Pulmonary artery endothelial cell (primary cell): ENCODE measurements at places on chromosomes 16 and 17. TPM values are rescaled to one million over a fixed set of nuclear protein-coding genes. Genes with fewer than 3 reads are reported as not detected.

KRT28 gene
- total RNA-seq, result not detected in 2 replicates

UMOD gene
- total RNA-seq, result not detected in 2 replicates

SLC6A4 gene
- 0.07 and 0.11 TPM in 2 replicates for total RNA-seq

- DNase-seq, result no peak
Measured at GRCh38 chr17:35468475-35468874, 19.9 kb upstream of the SLFN13 start.

DNA sequence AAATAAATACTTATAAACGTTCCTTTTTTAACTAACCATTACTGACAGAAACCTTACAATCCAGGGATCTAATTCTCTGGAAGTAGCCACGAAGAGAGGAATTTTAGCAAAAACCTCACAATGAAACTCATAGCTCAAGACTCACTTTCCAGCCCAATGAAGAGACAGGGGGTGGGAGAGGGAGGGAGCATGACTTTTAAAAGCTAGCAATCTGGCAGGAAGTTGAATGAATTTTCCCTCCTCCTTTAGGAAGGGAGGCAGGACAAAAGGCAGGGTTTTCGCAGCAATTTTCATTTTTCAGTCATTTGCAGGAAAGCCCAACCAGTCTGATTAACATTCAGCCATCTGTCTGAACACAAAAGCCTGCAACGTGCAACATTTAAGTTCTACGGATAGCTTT, 381.5 kb upstream of the PSMD7 start:
- no peak for DNase-seq

DNA sequence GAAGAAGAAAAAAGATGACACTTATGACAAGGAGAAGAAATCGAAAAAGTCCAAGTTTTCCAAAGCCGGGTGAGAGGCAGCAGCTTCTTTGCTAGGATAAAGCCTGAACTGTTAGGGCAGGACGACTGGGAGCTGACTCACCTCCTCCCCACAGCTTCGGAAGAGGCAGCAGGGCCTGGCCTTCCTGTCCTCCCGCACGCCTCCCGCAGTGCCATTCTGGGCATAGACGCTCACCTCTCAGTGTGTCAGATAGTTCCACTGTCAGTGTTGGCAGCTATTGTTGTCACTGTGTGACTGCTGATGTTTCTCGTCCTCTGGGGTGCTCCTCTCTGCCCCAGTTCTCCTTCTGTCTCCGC, 12.6 kb downstream of the UBN1 start:
- peak; percentile 37 for DNase-seq

DNA sequence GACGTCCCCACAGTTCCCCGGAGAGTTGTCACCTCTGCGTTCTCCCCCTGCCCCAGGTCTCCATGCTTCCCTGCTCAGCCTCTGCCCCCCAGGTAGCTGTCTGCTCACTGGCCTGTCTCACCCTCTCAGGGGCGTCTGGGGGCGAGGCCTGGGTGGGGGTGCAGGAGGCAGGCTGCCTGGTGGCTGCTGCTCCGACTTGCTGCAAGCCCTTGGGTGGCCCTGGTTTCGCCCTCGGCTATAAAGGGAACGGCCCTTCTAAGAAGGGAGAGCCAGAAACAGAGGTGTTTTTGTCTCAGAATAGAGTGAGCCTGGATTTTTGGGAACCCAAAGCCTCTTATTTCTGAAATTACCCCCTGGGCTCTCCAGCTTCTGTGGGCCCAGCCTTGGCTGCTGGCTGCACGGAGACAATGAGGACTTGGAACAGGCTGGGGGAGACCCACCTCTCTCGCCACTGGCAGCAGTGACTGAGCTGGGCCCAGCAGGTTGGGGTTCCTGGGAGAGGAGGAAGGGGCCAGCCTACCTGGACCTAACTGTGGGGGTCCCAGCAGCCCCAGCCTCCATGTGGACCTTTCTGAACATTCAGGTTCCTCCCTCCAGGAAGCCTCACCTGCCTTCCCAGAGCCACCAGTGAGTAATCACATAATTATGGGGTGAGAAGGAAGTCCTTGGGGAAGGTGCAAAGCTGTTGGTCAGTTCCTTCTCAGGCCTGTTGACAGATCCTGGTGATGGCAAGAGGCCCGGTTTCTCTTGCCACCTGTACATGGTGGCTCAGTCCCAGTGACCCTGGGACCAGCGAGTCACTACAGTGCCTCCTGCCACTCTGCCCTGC, 15.5 kb upstream of the SPNS2 start:
- DNase-seq, result no peak

- no peak for DNase-seq
Measured at GRCh38 chr17:2028737-2029136, 1.2 kb upstream of the DPH1 start.

DNA sequence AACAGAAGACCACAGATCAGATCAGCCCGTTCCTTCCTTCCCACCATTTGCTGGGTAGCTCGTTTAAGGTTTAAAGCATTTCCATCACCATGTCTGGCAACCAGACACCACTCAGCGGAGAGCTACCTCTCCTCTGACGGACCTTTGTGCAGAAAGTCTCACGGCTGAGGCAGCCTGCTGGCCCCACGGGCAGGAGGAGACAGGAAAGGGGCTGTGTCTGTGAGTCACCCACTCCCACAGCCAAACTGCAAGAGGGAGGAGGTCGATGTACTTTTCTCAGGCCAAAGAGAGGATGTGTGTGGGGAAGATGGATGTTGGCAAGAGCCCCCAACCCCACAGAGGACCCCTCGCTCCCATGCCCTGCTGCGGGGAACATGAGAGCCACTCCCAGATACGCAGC, 92.1 kb downstream of the ZNF423 start:
- DNase-seq, result no peak

GRCh38 chr17:44637066-44637465, 19.2 kb upstream of the MEIOC start:
- no peak for DNase-seq

- no peak for DNase-seq
Measured at GRCh38 chr16:17696616-17697015, 225.9 kb upstream of the XYLT1 start.

DNA sequence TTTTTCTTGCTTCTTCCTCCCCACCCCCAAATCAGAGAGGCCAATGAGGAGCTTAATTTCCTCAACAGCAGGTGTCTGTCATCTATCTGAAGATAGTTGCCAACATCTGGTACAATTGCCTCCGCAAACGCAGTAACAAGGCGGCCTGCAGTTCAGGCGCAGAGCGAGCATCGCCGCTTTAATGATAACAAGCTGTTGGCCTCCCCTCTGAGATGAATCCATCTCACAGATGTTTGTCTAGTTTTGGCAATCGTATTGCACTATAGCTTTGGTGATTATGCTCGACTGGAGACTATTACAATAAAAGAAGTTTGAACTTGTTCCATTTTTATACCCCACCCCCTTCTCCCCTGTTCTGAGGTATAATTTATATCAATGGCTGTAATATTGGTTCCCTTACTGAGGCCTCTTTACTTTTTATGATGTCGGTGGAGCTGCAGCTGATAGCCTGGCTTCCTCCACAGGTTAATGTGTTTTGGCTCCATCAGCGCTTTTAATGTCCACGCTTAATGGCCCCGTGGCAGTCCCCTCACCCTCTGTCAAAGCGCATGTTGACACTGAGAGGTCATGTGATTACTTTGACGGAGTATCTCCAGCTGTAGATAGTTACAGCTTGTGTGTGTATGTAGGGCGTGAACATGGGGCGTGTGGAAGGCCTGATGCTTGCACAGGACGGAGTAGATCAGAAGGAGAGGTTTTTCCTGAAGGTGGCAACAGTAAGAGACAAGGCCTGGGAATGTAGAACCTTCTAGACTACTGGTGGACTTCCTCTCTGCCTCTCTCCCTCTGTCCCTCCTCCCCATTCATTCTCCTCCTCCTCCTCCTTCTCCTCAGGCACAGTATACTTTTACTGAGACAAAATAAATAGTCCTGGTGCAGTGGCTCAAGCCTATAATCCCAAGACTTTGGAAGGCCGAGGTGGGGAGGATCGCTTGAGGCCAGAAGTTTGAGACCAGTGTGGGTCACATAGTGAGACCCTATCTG, 164.7 kb downstream of the MSI2 start:
- no peak for DNase-seq

DNA sequence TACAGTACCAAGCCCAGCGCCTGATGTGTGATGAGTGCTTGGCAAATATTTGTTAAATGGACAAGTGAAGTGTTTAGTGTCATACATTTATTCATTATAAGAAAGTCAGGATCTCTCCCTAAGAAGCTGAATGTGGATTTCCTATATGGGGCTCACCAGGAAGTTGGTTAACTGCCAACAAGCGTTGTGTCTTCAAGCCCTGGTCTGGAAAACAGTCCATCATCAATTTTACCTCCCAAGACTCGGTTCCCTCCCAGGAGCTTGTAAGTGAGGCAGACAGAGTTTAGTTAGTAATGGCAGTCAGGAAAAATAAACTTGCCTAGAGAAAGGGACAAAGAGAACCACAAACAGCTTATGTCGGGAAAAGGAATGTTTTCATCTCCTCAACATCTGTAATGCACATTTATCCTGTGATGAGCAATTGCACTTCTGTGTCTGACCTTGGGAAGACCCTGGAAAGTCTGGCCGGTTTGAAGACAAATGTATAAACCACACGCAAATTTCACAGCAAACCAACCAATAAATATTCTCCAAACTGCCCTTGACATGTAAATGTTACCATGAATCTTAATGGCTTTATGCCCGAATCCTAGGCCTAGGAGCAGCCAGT, 28.3 kb downstream of the C16orf95 start:
- DNase-seq, result no peak

DNA sequence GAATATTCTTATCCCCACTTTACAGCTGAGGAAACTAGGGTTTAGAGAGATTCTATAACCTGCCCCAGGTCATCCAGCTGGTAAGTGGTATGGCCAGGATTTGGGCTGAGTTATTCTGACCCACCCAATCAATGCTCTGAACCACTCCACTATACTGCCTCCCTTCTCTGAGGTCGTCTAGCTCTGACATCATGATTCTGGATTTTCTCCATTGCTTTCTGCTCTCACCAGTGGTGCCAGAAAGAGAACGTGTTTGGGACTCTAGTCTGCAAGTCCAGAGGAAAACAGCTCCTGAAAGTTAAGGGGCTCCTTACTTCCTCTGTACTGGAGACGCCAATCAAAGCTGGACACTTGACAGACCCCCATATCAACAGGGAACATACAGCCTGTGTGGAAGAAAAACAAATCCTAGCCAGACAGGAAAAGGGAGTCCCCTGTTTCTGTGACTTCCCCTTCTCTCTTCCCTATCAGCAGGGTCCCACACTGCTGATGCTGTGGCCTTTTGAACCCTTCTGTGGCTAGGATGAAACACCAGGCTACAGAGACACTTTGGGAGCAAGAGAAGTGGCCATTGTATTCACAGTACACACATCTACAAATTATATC, 6.0 kb upstream of the EZH1 start:
- no peak for DNase-seq

GRCh38 chr17:68498479-68499326, 13.5 kb upstream of the PRKAR1A start:
- DNase-seq, result no peak

DNA sequence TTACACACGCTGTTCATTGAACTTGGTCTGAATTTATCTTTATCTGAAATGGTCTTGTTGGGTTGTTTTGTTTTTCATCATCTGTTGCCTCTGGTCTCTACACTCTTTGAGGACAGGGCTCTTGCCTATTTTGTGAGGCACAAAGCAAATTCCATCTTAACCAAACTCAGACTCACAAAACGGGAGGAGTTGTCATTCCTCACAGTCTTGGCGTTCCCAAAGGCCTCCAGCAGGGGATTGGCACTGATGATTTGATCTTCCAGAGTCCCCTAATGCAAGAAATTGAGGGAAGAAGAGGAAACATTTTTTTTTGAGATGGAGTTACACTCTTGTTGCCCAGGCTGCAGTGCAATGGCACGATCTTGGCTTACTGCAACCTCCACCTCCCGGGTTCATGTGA, 8.7 kb downstream of the MYH3 start:
- DNase-seq, result no peak

DNA sequence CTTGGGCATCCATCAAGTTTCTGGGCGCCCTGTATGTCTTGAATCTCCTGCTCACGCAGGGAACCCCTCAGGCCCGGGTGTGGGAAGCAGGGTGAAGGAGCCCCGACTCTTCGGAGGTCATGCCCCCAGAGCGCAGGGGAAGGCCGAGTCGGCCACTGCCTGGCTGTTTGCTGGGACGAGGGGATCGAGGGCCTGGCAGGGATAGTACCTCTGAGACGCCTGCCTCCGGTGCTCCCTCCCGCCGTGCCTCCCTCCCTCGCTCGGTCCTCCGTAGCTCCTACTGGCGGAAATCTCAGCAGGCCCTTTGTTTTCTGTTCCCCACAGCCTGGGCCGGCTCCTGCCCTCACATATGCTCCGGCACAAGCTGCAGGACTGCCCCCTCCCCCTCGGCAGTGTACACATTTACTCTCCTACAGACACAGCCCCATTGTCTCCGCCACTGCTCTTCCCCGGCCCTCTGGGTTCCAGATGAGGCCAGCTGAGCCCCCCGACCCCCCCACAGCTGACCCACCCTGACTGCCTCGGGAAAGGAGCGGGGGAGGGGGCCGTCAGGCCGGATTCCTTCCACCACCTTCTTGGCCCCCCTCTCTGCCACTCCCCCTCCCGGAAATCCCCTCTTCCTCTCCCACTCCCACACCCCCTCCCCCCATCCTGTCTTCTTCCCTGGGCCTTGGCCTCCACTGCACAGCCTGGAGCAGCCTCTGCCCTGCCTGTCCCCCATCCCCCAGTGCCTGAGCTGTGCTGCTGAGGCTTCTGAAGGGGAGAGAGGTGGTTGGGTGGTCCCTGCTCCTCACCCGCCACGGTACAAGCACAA, 1.4 kb downstream of the TRAF4 start:
- no peak for DNase-seq
